Activated T-cell treated with anti-CD3 and anti-CD28 coated beads for 24 hours (primary cell): ENCODE measurements at places on chromosomes 7 and 10.

- no peak for DNase-seq
Observed at GRCh38 chr10:64385355-64385754, 864.2 kb downstream of the REEP3 start.

DNA sequence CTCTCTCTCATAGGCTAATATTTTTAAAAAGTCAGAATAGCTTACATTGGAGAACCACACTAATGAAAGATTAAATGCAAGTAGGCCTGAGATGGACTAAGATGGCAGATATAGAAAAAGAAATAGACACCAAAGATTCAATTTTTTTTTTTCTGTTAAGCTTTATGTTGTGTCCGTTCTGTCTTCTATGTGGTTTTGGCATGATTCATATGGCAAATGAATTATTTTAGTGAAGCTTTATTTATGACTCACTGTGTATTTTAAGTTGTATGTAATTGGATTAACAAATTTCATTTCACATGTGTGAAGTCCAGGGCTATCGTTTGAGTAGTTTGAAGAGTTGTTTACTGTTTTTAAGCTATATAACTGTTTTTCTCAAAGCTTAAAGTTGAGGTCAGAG, 214.8 kb downstream of the CAMK1D start:
- no peak for DNase-seq

- DNase-seq: no peak
Observed at GRCh38 chr10:47054974-47055373, 143.7 kb downstream of the PTPN20 start.

DNA sequence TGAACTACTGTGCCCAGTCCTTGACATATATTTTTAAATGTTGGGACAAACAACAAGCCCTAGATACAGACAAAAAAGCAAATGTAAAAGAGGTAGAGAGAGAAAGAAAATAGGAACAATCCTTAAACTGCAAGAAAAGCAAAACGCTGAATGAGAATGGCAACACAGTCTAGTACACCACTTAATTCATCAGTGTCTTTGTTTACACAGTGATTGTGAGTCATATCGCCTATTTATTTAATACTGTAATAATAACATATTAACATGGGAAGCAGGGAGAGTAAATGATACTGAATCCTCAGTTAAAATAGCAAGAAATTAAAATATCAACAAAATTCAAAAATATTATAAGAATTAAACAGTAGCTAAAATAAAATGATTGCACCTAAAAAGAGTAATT, 9.8 kb upstream of the LRRTM3 start:
- no peak for DNase-seq

GRCh38 chr10:99329554-99330346, 594 bp downstream of the CNNM1 start:
- peak; percentile 1 for DNase-seq

- DNase-seq: no peak
Observed at GRCh38 chr7:150531704-150532103, 17.0 kb downstream of the GIMAP7 start.

DNA sequence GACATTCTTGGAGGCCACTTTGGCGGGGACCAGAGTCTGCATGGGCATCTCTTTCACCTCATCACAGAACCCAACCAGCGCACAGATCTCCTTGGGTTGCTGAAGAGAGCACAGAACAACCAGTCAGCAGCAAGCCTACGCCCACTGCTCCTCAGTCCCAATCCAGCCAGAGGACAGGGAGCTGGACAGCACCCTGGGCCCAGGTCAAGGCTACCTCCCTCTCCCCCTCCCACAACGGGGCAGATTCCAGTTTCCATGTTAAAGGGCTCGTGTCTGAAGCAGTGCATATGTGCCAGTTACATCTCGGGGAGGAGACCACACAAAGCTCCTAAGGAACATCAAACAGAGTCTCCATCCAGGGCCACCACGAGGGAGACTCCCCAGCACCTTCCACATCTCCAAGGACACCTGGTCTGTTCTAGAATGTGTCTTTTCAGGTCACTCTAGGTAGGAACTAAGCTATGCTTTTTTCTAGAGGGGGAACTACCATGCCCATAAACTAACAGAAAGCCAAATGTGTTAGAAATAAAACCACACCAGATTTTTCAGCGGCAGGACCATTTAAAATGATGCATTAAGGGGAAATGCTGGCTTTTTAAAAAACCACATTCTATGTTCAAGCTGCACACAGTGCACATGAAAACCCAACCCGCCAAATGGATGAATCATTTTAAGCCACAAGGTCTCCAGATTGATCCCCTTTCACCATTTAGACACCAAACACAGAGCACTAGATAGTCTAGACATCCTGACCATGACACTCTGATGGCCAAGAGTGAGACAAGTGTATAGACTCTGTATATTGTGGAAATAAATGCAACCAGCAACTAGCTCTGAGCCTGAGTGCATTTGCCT, 28.9 kb downstream of the PSAP start:
- no peak for DNase-seq

DNA sequence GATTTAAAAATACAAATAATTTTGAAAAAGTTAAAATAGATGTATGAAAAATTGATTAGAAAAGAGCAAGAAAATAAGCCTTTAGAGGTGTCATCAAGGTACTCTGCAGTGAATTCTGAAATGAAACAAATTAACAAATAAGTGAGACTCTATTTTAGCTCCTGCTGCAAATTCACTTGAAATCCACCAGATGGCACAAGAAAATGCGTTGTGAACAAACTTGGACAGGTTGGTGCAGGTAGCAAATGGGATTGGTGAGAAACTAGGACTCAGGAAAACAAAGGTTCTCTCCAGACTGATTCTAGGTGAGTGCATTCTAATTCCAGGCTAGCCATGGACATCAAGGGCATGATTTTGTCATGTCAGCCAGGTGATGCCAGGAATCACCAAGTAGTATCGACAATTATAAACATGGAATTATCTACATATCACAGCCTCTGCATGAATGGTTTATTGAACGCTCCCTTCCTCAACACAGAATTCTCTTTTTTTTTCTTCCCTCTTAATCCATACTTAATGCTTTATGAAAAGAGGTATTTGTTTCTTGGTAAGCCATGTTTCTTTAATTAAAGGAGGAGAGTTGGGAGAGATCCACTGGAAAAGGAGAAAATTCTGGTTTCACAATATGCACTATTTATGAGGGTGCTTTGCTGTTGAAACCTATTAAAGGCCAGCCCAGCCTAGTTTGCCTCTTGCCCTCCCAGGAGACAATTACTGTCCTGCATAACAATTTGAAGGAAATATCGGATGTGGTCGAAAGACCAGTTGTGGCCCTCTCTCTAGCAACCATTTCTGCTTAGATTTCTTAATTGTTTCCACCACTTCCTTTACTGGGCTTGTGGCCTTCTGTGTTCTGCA, 118.1 kb downstream of the ZNF365 start:
- DNase-seq: no peak

DNA sequence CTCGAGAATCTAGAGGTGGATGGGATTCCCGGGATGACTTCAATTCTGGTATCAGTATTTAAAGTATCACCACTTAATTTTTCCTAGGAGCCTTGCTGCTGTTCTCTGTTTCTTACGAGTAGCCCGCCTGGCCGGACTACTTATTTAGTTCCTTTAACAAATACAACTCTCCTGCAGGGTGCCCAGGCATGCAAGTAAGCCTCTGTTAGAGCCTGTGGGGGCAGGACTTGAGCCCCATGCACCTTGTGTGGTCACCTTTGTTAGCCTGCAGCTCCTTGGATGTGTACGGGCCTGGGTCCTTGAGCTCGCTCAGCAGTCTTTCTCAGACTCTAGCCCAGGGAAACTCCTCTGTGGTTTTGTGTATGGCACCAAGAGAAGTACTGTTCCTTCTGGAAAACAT, 16.1 kb downstream of the EIF4H start:
- DNase-seq: no peak

- DNase-seq: no peak
Observed at GRCh38 chr10:2246747-2247146, 509.4 kb upstream of the ADARB2 start.

GRCh38 chr7:133650069-133650468, 397.2 kb downstream of the EXOC4 start:
- DNase-seq: no peak

DNA sequence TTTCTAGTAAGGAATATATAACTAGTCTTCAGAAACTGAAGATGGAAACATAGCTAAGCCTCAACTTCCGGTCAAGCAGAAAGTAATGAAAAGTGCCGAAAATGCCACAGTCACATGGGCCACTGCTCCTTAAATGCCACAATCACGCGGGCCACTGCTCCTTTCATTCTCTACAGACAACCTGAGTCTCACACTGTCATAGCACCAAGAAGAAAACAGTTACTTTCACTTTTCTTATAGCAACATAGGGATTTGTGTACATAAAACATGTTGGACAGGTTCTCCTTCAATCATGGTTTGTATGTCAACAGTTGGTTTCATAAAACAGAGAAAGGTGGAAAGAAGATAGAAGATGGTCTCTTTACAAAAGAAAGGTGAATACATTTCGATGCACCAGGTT, 48.6 kb upstream of the NOBOX start:
- DNase-seq: no peak

DNA sequence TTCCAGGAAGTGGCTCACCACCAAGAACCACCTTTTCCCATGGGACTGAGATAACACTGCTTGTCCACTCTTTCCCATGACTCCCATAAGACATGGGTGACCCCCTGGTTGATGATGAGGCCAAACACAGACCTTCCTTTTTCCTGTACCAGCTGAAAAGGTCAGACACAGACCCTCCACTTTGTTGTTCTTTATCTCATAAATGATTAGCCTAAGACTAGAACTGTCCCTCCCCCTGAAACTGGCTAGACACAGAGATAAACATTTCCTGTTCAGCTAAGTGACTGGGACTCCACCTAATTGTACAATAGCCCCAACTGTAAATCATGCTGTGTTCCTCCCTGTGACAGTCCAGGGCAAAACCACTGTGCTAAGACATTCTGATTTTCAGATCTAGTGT, 8.2 kb upstream of the NRG3 start:
- no peak for DNase-seq

- no peak for DNase-seq
Observed at GRCh38 chr7:136687693-136688322, 180.6 kb upstream of the CHRM2 start.

DNA sequence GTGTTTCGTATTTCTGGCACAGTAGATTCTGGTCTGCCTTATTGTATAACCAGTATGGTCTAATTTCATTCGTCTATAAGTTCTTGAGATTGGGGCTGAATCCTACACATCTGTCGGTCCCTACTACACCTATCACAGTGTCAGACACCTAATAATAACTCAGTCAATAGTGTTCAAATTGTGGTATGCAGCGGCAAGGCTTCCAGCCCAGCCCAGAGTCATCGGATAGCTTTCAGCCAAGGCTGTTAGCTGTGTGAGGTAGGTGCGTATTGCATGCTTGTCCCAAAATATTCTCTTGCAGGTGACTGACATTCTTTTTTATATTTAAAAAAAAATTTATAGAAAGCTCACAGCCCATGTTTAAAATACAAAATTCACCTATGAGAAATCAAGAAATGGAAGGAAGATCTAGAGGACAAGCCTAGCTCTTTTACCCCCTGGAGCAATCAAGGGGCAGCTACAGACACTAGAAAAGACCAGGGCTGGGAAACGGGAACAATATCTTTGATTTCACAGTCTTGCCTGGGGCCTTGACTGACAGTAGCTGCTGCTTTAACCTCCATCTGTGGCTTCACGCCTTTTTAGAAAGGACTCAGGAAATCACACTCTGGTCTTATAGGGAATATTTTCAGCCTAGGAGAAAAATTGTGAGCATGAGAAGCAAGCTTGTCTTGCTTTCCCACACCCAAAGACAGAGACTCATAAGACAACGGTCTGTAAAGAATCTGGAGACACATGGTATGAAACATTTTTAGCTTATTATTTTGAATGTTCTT, 9.5 kb upstream of the ASB4 start:
- DNase-seq: no peak

- no peak for DNase-seq
Observed at GRCh38 chr7:113071465-113071864, 15.2 kb downstream of the GPR85 start.

GRCh38 chr10:73591935-73592699, 975 bp upstream of the USP54 start:
- no peak for DNase-seq

DNA sequence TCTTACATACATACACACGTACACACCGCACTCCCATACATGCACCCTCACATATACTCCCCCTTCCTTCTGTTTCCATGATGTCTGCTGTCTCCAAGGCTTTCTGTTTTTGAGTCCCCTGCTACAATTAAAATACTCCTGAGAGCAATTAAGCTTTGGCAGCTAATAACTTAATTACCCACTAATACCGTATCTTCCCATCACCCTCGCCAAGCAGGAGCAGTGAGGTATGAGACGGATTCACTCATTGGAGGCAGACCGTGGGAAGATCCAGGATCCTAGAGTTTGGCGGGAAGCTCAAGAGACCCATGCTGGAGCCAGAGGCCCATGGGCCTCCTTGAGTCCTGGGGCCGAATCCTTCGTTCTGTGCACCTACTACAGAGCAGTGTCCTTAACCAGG, 1.7 kb upstream of the CALN1 start:
- DNase-seq: no peak

DNA sequence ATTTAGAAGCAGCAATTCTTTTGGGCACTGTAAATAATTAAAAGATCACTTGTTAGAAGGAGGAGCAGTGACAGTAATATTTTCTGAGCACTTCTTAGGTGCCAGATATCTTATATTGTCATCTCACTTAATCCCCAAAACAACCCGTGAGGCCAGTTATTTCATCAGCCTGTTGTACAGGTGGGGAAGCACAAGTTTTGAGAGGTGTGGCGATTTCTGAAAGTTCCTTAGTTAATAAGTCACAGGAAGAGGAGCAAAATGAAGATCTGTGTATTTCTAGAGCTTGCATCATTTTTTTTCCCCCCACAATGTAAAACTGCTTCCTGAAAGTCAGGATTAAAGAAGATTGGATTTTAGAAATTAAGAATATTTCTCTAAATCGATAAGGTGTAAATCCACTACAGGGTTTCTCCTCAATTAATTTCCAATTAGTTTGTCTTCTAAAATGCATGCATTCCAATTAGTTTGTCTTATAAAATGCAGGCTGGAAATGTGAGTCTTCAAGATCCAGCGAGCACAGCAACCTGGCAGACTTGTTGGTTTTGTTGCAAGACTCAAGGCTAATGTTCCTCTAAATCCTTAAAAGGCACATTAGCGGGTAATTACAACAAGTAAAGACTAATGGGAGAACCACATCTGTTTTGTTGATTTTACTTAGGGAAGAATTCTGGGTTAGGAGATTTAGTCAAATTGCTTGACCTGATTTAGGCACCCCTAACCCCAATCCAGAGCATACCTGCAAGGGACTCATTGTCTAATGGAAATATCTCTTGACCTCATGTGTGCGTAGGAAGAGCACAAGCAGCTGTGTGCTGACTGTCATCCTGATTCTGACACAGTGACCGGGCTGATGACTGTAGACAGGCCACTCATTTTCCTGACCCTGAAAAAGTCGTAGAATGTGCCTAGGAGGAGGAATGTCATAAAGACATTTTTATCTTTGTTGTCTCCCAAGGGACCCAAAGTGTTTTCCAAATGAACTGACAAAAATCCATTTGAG, 272.0 kb downstream of the BAMBI start:
- no peak for DNase-seq

DNA sequence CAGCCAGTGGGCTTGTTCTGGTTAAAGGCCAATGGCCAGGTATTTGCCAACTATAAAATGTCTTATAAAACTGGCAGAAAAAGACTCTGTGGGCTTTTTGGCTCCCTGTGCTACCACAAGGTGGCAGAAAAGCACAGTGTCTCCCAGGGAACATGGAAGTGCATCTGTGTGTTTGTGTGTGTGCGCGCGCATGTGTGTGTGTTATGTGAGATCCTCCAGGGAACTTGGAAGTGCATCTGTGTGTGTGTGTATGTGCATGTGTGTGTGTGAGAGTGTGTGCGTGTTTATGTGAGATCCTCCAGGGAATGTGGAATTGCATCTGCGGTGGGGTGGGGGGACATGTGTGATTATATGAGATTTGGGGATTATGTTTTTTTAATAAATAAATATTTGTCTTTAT, 30.2 kb upstream of the ABI1 start:
- DNase-seq: peak; percentile 39
